ENCODE measurements at places on chromosomes 1 and 21.

DNA sequence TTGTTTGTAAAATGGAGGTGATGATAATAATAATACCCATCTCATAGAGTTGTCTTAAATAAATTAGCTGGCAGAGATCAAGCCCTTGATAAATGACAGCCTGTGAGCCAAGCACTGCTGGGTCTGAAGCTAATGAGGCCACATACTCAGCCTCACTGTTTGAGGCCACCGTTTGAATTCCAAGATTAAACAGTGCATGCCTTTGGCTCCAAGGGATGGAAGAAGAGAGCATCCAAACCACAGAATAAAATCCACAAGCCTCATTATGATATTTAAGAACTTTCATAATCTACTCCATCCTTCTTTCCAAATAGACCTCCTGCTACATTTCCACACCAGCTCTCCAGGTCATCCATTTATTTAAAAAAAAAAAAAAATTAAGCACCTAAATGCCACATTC is 29.0 kb downstream of the TGFBR3 start:
- DNase-seq = no peak

GRCh38 chr1:65276197-65276939 is 33.0 kb upstream of the DNAJC6 start:
- DNase-seq = no peak

GRCh38 chr1:77948841-77949424 is 29.9 kb downstream of the FUBP1 start:
- no peak for DNase-seq

- peak; percentile 47 for DNase-seq
These were observed 8.0 kb downstream of the NR5A2 start for GRCh38 chr1:200035397-200035955.

DNA sequence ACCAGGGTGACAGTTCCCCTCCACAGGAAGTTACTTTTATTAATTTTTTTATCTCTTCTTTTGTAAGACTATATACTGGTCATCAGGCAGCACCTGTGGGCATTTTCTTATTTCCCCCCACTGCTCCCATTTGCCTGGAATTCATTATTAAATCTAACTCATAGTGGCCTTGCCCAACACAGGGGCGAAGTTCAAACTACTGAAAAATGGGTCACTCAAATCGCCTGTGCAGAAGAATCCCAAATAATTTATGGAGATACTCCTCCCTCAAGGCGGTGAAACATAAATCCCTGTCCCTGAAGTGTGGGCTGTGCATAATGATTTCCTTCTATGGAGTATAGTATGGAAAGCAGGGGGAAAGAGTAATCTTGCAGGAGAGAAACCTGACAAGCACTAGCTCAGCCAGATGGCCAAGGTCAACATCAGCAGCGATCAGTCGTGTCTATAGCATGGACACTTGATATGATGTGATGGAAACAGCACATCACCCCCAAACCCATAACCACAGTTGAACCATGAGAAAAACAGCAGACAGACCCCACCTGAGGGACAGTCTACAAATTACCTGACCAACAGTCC is 7.9 kb downstream of the CAMK2N1 start:
- peak; percentile 46 for DNase-seq

DNA sequence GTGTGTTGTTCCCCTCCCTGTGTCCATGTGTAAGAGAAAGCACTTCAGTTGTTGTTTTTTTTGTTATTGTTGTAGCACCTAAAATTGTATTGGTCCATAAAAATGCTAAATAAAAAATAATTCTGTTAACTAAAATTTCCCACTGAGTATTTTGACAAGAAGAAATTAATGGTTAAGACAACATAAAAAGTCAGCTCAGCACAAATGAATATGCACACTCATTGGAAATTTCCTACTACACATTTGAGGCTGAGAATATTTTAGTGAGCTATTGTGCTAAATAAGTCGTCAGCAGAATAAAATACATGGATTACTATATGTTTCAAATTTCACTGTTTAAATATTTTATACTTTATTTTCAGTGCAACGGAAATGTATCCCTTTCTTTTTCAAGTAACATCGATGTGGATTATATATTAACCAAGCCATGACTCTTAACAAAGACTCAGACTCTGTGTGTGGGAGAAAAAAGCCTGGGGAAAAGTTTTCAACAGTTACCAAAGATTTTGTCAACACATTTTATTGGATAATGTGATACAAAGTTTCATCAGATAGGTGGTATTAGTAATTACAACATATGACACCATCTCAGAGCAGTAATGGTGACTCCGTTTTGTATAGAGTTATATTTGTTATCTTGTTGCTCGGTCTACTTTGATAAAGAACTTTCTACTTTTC is 63.4 kb downstream of the LYPLAL1 start:
- no peak for DNase-seq

DNA sequence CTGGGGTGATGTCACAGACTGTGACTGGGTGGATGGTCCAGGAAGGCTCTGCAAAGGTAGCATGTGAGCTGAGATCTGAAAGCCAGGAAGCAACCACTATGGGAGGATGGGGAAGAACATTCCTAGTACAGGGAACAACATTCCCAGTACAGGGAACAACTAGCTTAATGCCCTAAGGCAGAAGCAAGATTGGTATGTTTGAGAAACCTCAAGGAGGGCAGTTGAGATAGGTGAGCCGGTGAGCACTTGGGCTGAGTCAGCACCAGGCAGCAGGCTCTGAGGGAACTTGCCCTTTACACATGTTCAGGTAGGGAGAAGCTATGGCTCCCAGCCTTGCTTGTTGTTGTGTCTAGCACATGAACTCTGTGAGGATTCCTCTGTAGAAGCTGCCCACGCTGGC is 24.2 kb upstream of the CACNA1E start:
- DNase-seq = no peak

DNA sequence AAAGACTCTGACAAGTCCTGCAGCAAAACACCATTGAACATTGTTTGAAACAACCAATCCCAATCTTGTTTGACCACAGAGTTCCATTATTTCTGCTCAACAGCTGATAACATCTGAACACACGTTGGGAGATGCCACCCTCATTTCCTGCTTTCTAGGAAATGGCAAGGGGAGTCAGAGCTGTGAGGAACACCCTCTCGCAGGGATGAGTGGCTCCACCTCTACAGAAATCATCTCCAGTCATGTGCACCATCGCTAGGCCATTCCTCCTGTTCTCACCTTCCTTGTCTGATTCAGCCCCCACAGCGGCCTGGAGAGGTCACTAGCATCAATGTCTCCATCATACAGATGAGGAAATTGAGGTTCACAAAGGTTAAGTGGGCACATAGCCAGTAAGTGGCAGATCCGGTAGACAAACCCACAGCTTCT is 22.4 kb upstream of the RUNX3 start:
- DNase-seq = no peak

GRCh38 chr1:202016811-202017748 is 6.7 kb downstream of the ELF3 start:
- no peak for DNase-seq

DNA sequence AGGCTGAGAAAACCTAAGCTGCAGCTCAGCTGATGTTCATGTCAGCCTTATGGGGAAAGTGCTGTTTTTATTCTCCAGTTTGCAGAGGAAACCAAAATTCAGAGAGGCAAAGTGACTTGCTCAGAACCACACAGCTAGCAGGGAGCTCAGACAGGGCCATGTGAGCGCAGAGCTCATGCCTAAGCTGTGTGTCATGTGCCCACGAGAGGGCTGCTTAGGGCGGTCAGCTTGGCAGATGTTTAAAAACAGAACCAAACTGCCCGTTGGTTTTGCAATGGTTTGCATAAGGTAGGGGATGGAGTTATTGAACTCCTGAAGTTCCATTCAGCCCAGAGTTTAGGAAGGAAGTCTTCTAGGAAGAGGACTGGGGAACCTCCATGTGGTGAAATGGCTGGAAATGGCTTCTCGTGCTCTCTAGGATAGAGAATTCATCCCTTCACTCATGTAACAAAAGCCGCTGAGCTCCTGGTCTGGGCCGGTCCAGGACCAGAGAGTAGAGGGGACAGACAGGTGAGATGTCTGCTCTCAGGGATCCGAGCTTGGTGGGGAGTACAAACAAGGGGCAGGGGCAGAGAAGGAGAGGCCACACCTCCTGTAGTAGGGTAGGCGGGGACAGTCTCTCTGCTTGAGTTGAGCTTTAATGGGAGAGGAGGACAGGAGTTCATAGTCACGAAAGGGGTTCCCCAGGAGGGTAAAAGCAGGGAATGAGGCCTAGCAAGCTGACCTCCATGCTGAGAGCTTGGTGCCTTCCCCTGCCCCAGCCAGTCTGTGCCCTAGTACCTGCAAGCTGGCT is 46.9 kb downstream of the ARHGEF10L start:
- DNase-seq = no peak

GRCh38 chr1:156006666-156007376 is 13.9 kb downstream of the SSR2 start:
- no peak for DNase-seq

Data from right kidney (tissue), 9 donors.